ENCODE measurements at places on chromosomes 7 and 10.

- DNase-seq: no peak
Observed at GRCh38 chr10:132045324-132045723, 20.4 kb upstream of the JAKMIP3 start.

DNA sequence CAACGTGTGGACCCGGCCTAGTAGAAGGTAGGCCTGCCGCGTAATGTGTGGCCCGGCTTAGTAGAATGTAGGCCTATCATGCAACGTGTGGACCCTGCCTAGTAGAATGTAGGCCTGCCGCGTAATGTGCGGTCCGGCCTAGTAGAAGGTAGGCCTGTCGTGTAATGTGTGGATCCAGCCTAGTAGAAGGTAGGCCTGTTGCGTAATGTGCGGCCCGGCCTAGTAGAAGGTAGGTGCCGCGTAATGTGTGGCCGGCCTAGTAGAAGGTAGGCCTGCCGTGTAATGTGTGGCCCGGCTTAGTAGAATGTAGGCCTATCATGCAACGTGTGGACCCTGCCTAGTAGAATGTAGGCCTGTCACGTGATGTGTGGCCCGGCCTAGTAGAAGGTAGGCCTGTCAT lies 11.9 kb upstream of the GTPBP4 start:
- no peak for DNase-seq

DNA sequence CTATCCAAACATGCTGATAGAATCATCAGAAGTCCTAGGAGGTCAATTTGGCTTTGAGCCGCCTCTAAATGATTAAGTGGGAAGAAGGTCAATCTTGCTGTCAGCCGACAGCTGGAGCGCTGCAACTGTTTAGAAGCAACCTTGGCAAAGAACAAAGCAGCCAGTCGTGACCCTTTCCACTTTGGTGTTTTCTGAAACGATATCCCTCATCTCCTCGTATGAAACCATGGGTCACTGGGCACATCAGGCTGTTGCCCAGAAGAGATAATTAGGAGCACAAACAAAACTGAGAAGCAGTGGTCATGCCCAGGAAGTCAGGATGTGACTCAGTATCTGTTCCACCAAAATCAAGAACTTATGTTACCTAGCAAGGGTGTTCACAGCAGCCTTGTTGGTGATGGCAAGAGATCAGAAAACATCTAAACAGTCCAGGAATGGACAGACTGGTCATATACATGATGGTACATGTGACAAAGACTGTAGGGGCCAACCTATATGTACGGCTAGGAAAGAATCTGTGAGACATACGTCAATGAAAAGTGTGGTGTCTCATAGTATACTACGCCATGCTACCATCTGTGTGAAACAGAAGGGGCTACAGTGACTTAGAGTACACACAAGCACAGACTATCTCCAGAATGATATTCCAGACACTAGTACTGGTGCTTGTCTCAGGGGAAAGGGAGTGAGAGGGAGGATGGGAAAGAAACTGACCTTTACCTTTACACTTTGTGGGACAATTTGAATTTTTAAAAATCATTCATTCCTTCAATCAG lies 22.4 kb downstream of the STN1 start:
- peak; percentile 74 for DNase-seq

DNA sequence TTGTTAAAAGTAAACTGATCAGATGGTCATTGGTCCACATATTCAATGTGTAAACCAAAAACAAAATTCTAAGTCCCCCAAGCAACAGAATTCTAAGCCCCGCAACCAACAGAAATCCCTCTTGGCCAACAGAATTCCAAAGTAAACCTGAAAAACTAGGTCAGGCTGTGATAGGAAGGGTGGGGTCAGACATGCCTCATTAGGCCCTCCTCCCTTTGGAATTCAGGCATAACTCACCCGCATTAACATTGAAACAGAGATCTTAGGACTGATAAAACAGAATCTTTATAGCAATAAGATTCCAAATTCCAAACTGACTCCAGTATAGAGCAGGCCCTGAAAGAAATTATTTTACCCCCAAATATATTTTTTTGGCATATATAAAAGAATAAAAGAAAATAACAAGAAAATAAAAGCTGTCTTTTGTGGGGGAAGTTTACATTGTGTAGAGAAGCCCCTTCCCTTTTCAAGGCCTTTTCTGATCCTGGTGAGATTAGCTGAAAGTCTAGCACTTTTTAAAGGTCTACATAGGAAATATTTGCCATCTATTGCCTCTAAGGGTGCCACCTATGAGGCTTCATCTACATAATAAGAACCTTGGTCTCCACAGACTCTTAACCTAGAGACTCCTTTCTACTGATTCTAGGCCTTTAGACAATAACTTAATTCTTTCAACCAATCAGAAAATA lies 30.5 kb downstream of the GNAT3 start:
- DNase-seq: peak; percentile 64

- DNase-seq: no peak
Observed at GRCh38 chr7:157612664-157613561, 276.1 kb downstream of the DNAJB6 start.

GRCh38 chr10:43126759-43127424 lies 11.4 kb upstream of the CSGALNACT2 start:
- no peak for DNase-seq

- DNase-seq: no peak
Observed at GRCh38 chr10:16470747-16471146, 33.9 kb downstream of the PTER start.

GRCh38 chr7:51785171-51785570 lies 468.6 kb upstream of the COBL start:
- DNase-seq: no peak

DNA sequence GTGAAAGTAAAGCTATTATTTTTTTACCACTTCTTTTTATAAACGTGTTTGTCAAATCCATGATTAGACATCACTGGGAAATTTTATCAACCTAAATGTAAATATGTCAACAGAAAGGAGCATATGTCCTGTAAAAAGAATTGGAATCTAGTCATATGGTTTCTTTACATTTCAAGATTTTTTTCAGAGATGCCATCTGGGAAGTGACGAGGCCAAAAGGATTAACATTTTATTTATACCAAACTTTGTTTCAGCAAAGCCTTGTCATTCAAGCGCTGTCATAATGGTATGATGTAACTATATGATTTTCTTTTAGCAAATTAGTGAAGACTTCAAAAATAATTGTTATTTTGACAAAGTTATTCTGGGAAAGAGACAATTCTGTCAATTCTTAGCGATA lies 117.3 kb downstream of the SEMA3A start:
- DNase-seq: no peak

GRCh38 chr10:69411476-69411875 lies 5.2 kb downstream of the TACR2 start:
- peak; percentile 9 for DNase-seq

- no peak for DNase-seq
Observed at GRCh38 chr7:157009170-157009777, 1.2 kb downstream of the MNX1 start.

DNA sequence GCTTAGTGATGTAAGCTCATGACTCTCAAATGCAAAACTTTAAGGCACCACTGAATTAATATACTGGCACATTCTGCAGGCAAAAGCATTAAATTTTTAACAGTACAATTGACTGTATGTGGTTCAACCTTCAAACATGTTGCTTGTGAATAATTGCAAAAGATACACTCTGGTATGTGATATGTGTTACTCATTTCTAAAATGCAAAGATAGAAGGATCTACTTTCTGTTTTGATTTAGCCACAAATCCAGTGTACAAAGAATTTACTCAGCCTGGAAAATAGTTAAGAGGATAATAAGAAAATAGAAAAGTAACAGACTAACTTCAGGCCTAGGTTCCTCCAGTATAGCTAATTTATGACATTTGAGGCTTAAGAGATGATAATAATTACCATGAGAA lies 66.6 kb upstream of the NOBOX start:
- DNase-seq: no peak

DNA sequence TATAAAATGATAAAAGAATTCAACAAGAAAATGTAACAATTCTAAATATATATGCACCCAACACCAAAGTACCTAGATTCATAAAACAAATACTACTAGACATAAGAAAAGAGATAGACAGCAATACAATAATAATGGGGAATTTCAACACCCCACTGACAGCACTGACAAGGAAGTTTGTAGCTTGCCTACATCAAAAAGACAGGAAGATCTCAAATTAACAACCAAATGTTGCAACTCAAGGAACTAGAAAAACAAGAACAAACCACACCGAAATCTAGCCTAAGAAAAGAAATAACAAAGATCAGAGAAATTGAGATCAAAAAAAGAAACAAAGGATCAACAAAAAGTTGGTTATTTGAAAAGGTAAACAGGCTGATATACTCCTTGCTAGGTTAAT lies 36.5 kb upstream of the TNKS2 start:
- DNase-seq: no peak

DNA sequence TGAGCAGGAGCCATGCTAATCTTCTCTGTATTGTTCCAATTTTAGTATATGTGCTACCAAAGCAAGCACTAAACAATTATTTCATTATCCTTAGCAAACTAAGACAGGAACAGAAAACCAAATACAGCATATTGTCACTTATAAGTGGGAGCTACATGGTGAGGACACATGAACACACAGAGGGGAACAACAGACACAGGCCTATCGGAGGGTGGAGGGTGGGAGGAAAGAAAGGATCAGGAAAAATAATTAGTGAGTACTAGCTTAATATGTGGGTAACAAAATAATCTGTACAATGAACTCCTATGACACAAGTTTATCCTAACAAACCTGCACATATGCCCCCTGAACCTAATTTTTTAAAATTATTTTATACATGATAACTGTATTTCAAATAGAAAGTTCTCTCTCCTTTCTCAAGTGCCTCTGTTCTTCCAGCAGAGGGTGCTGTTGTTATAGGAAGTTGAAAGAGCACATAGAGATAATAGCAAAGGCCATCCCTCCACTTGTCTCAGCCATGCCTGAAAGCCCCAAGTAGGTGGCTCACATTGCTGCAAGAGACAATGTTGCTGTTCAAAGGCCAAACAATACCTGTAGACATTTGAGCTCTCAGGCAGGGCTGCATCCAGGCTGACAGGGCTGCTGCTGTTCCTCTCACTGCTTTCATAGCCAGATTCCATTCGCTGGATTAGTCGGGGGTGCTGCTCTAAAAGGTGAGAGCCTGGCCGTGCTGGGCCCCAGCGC lies 33.4 kb upstream of the PPP3CB start:
- peak; percentile 75 for DNase-seq

DNA sequence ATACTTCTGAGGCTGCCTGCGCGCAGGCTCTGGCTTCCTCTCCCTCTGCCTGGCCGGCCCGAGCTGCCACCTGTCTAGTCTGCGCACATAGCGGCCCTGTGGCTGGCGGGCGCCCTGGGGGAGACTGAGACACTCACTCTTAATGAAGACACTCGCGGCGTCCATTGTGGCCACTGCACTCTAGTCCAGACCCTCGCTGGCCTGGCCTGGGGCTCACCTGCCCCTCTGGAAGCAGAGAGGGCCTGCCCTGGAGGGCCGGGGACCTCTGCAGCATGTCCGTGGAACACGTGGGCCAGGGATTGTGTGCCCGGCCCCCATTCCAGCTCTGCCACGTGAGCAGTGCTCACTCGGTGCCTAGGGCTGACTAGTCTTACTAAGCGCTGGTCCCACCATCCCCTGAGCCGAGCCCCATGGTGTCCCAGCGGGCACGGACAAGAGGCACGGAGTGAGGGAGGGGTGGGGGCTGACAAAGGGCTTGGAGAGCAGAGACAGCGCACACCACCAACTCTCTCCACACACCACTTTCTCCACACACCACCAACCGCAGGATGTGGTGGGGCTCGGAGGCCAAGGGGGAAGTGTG lies 149.3 kb downstream of the ELFN1 start:
- DNase-seq: no peak

DNA sequence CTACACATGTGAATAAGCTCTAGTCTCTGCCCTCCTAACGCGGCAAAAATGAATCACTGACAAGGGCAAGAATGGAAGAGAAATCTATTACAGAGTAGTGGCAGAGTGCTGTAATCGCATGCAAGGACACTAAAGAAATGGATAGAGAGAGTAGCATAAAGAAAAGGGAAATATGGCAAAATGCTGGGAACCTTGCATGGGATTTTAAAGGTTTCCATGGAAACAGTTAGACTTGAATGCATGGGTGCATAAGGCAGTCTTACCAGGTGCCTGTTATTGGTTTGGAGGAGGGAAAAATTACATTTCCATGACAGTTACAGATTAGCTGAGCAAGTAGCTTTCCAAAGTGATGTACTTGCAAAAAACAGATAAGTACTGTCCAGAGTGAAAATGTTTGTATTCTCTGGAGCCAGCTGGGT lies 233.4 kb downstream of the PTN start:
- DNase-seq: no peak

DNA sequence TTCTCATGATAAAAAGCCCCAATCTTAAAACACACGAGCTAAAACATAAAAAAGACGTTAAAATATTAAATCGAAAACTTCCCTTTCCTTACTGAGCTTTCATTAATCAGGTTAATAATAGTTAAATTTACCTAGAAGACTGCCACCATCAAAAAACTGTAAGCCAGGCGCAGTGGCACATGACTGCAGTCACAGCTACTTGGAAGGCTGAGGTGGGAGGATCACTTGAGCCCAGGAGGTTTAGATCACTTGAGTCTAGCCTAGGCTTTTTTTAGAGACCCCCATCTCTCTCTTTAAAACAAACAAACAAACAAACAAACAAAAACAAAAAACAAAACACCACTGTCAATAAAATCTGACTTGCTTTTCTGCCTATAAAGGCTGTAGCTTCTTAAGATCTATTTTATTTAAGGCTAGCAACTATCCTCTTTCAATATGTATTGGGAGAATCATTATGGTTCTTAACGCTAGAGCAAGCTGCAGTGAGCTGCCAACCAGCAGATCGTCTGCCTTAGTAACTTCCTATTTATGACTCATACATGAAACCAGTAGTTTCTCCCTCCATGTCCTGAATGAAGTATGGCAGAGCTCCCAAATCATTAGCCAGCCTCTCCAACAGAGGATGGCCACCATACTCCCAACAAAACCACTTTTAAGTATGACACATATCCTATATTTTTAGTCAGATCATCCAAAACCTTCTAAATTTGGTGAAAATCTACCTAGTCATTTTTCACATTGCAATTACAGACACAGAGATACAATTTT lies 163.7 kb downstream of the SRPK2 start:
- DNase-seq: peak; percentile 92

DNA sequence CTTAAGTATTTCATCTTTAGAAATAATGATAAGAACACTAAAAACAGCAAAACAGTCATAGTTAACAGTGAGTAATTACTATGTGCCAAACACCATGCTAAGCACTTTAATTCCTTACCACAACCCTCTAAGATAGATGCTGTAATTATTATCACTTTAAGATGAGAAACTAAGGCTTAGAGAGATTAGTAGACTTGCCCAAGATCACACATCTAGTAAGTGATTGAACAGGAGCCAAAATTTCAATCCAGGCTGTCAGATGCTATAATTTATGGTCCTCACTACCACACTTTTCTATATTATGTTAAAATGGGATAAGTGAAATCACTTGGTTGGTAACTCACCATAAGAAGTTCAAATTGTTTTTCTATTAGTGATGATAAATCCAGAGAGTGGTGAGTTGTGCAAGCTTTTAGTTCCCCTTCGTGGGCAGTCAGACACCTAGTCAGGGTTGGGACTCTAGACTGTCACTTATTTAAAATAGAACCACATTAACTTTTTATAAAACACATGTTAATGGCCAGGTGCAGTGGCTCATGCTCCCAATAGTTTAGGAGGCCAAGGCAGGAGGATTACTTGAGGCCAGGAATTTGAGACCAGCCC lies 85.9 kb upstream of the GATA3 start:
- DNase-seq: no peak

- DNase-seq: no peak
Observed at GRCh38 chr7:30797176-30798040, 26.2 kb downstream of the MINDY4 start.
